ENCODE measurements at places on chromosomes 1 and 21.
A peak's percentile ranks its signal among the peaks of the same experiment; 100 is the strongest.

GRCh38 chr1:40593449-40594186 lies 62.2 kb downstream of the ZNF684 start:
- no peak for DNase-seq

GRCh38 chr1:3746830-3747521 lies 5.3 kb upstream of the CCDC27 start:
- peak; percentile 84 for DNase-seq

- no peak for DNase-seq
Observed at GRCh38 chr1:150619576-150620509, 9.6 kb downstream of the ENSA start.

DNA sequence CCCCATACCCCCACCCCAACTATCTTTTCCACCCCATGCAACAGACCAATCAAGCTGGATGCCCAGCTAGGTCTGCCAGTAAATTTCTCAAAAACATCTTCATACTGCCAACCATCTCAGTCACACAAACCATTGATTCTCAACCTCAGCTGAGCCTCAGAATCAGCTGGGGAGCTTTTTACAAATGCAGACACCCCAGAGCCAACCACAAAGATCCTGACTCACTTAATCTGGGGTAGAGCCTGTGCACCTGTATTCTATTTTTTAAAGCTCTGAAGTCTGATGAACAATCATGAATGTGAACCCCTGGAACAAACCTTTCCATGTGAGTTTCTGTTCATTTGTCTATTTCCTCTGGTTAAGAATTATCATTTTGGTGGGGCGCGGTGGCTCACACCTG lies 66.0 kb downstream of the ZNF281 start:
- DNase-seq, result no peak

GRCh38 chr1:182029002-182029378 lies 32.5 kb downstream of the ZNF648 start:
- no peak for DNase-seq

- DNase-seq, result no peak
Observed at GRCh38 chr1:76786222-76786621, 81.1 kb upstream of the ST6GALNAC5 start.

DNA sequence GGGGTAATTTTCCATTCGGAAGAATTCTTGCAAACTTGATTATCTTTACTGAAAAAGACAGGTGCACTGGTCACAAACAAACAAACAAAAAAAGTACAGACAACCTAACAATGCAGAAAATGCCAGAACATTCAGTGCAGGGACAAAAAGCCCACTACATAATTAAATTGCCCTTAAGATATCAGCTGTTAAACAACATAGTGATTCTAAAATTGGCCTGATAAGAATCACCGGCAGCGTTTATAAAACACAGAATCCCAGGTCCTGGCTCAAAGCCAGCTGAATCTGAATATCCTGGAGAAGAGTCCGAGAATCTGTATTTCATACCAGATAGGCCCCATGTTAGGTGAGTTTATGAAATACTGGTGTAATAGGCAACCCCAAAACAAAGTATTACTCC lies 6.1 kb downstream of the PLPP3 start:
- no peak for DNase-seq
